Type B pancreatic cell (in vitro differentiated cells): ENCODE measurements at places on chromosomes 7 and 10.

DNA sequence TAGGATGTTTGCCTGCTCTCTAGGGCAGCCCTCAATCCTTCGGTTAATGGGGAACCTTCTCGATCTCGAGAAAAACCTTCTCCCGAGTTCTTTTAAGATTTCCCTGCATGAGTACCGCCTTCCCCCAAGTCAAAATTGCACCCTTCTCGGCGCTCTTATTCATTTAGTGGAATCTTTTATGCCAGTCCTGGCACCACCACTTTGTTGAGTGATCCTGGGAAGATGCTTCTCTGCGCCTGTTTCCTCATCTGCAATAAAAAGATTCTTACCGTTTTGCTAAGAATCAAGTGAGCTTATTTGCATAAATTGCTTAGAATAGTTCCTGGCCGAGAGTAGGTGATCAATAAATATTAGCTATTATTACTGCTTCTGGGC is 697 bp downstream of the ARPC1A start:
- peak overlapping the region; percentile 92 for H3K4me3 ChIP-seq
- peaks cover 31% of the 10 kb centered on the region for H3K4me1 ChIP-seq
- H3K36me3 ChIP-seq = peaks cover 3% of the 10 kb centered on the region
- no peaks in the 10 kb centered on the region for H3K27me3 ChIP-seq
- DNase-seq = no peak

GRCh38 chr7:42095791-42096190 is 141.2 kb downstream of the GLI3 start:
- H3K36me3 ChIP-seq = peaks cover 35% of the 10 kb centered on the region
- no peaks in the 10 kb centered on the region for H3K27me3 ChIP-seq
- H3K4me1 ChIP-seq = peaks cover 67% of the 10 kb centered on the region
- peak overlapping the region; percentile 25 for H3K27ac ChIP-seq

- peaks cover 8% of the 10 kb centered on the region for H3K4me1 ChIP-seq
- no peaks in the 10 kb centered on the region for H3K36me3 ChIP-seq
- no peak overlapping the region for H3K27ac ChIP-seq
- DNase-seq = no peak
Measured at GRCh38 chr10:22986771-22987542, 59.1 kb downstream of the ARMC3 start.

DNA sequence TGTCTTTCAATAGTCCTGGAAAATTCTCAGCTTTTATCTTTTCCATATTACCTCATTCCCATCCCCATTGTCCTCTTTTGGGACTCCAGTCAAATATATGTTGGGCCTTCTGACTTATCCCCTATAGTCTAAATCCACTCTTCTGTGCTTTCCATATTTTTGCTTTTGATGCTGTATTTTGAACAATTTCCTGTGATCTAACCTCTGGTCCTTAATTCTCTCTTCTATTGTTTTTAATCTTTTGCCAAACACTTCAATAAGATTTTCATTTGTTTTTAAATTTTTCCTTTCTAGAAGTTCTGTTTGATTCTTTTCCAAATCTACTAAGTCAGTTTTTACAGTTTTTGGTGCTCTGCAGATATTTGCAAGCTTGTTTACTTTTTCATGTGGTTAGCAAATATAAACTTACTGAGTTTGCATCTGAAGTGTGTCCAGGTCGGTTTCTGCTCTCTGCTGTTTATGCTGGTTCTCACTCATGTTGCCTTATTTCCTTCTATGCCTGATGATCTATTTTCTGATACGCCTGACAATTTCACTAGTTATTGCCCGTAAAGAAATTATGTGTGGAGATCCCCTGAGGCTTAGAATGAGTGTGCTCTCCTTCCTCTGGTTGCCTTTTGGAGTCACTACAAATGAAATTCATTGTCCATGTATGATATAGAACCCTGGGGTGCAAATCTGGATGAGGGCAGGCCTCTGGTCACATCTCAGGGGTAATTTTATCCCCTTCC is 110.4 kb downstream of the RBM20 start:
- no peaks in the 10 kb centered on the region for H3K27me3 ChIP-seq
- DNase-seq = no peak
- H3K27ac ChIP-seq = no peak overlapping the region
- H3K36me3 ChIP-seq = no peaks in the 10 kb centered on the region

GRCh38 chr7:16546921-16547505 is 20.4 kb downstream of the LRRC72 start:
- H3K27ac ChIP-seq = no peak overlapping the region
- H3K4me1 ChIP-seq = no peaks in the 10 kb centered on the region
- DNase-seq = no peak
- no peaks in the 10 kb centered on the region for H3K36me3 ChIP-seq
- no peaks in the 10 kb centered on the region for H3K27me3 ChIP-seq

- H3K36me3 ChIP-seq = peaks cover 5% of the 10 kb centered on the region
- H3K27ac ChIP-seq = peak overlapping the region; percentile 68
- peaks cover 34% of the 10 kb centered on the region for H3K4me1 ChIP-seq
- H3K4me3 ChIP-seq = no peak overlapping the region
Measured at GRCh38 chr10:3486346-3487065, 298.5 kb downstream of the KLF6 start.

DNA sequence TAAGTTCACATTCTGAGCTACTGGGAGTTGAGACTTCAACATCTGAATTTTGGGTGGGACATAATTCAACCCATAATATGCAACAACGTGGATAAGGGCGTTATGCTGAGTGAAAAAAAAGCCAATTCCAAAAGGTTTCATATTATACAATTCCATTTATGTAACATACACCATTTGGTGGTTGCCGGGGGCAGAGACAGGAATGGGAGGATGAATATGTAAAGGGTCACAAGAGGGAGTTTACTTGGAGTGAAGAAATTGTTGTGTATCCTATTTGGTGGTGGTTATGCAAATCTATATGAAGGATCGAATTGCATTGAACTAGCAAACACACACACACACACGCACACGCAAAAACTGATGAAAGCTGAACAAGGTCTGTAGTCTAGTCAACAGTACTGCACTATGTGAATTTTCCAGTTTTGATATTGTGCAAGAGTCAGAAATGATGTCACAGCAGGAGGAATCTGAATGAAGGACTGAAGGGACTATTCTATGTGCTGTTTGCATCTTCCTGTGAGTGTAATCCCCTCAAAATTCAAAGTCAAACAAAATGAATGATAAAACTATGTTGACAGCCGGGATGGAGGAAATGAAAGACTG is 249.2 kb upstream of the HABP2 start:
- H3K27me3 ChIP-seq = no peaks in the 10 kb centered on the region
- peaks cover 4% of the 10 kb centered on the region for H3K4me1 ChIP-seq
- H3K4me3 ChIP-seq = no peak overlapping the region
- no peaks in the 10 kb centered on the region for H3K36me3 ChIP-seq
- no peak for DNase-seq

- H3K36me3 ChIP-seq = no peaks in the 10 kb centered on the region
- peaks cover 10% of the 10 kb centered on the region for H3K4me1 ChIP-seq
- no peak overlapping the region for H3K27ac ChIP-seq
- H3K4me3 ChIP-seq = no peak overlapping the region
- H3K27me3 ChIP-seq = peaks cover 36% of the 10 kb centered on the region
Measured at GRCh38 chr10:128567551-128567950, 441.3 kb upstream of the MKI67 start.

DNA sequence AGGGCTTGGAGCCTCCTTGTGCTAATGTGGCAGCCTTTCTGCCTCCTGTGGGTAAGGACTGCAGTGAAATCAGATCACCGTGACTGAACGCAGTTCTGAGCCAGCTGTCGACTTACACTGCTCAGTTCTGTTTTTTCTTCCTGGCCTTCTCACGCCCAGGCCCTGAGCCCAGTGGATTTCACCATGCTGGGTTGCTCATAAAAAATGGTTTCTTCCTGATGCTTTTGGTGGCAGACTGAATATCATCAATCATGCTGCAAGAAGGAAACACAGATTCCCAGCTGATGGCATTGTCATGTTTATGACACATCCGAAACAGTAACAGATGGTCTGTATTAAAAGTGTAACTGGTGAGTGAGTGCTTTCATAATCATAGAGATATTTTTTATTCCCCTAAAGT is 389.6 kb downstream of the GALNT17 start:
- no peak overlapping the region for H3K4me3 ChIP-seq
- H3K36me3 ChIP-seq = peaks cover 8% of the 10 kb centered on the region
- H3K4me1 ChIP-seq = no peaks in the 10 kb centered on the region

DNA sequence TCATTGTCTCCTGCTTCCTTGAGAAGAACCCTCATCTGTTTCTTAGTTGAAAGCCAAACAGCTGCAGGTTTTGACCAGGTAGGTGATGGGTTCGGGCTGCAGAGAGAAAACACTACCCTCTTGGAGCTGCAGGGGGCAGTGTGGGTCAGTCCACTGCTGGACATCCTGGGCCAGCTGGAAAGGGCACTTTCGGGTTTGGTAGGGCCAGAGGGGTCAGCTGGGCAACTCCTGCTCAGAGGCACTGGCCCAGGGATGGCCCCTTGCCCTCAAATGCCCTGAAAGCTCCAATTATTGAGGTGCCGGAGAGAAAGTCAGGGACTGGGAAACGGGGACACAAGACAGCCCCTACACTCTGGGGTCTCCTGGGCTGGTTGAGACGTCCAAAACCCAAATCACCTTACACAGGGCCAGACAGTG is 90.7 kb downstream of the MKI67 start:
- H3K4me1 ChIP-seq = no peaks in the 10 kb centered on the region
- no peak overlapping the region for H3K4me3 ChIP-seq
- peaks cover 20% of the 10 kb centered on the region for H3K27me3 ChIP-seq
- H3K36me3 ChIP-seq = no peaks in the 10 kb centered on the region
- no peak overlapping the region for H3K27ac ChIP-seq

DNA sequence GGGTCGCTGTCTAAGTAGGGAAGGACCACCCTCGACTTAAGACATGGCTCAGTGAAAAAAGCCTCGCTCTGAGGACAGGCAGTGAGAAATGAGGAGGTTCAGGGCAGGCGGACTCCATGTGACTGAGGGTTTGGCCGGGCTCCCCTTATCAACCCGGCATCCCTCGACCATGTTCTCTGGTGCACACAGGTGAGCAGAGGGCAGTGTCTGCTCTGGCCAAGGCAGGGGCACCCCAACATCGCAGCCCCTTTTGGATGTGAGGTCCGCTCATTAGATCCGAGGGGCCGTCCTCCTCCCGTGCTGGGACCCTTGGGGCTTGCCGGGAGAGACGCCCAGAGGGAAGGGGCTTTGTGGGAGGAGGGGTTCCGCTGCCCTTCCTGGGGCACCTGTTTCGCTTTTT is 475.1 kb downstream of the DNAJB6 start:
- no peak overlapping the region for H3K27ac ChIP-seq
- no peak for DNase-seq
- H3K4me3 ChIP-seq = no peak overlapping the region
